ENCODE measurements at places on chromosomes 6 and 20.

- DNase-seq: no peak
Observed at GRCh38 chr6:161272635-161273273, 1.1 kb downstream of the AGPAT4 start.

DNA sequence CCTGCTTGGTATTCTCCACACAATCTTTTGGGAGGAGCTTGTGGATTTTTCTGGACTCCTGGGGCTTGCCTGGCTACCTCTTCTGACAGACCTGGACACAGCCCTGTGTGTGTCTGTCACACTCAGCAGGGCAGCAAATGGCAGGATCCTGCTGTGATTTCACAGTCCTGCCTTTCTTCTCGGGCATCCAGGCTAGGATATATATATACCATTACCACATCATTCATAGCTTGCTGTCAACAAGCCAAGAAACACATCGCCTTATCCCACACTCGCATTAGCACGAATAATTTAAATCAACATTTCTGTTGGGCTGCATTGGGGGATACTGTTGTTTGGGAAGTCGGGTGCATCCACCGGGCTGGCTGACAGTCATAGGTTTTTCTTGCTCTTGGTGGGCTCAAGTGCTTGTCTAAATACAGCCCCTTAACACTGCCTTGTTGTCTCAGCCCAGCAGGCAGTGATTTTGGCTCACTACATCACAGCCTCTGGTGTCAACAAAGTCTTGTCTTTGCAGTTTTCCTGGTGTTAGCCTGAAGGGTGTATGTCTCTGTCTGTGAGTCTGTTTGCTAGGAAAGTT is 154.9 kb upstream of the FERMT1 start:
- DNase-seq: no peak

GRCh38 chr6:109340811-109341210 is 41.5 kb downstream of the CD164 start:
- DNase-seq: no peak

- no peak for DNase-seq
Observed at GRCh38 chr6:21987501-21987957, 309.3 kb downstream of the PRL start.

GRCh38 chr20:35150846-35151579 is 3.9 kb upstream of the EDEM2 start:
- DNase-seq: no peak

DNA sequence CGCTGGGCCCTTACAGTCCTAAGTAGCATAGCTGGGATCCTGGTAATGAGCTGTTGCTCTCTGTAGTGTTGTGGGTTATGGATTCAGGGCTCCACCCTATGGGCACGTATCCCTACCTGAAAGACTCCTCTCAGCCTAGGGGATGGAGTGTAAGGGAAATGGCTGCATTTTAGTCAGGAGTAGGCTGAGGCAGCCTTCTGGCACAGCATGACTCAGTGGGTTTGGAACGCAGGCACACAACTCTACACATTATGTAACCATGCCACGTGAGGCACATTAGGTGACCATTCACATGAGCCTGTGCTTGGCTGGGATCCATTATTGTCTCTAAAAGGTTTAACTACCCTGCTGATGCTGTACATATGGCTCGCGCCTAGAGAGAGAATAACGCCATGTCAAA is 27.8 kb downstream of the HDDC2 start:
- DNase-seq: no peak

DNA sequence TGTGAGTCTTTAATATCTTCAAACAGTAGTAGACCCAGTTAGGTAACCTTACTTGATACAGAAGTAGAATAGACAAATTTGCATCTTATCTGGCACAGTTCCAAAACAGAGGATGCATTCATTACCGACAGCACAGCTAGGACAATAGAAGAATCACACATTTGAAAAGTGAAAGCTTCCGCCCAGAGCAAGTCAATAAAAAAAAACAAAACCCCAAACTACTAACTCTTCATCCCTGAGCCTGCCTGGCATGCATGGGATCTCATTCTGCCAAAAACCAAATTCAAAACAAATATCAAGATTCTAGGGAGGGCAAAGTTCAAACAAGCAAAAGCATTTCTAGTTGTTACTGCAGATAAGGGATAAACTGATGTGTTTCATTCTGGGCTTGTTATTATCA is 235.4 kb downstream of the BTBD9 start:
- no peak for DNase-seq

GRCh38 chr6:139713424-139713823 is 339.0 kb upstream of the CITED2 start:
- DNase-seq: no peak

DNA sequence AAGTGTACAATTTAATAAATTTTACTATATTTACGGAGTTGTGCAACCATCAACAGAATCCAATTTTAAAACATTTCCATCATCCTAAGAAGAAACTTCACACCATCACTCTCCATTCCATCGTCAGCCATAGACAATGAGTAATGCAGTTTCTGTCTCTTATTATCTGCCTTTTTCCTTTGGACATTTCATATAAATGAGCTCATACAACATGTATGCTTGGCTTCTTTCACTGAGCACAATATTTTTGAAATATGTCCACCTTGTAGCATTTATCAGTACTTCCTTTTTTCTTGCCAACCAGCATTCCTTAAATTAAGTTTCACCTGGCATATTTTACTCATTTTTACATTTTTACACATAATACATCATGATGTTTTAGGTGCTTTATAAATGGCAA is 22.7 kb upstream of the HIVEP1 start:
- no peak for DNase-seq

GRCh38 chr6:100167585-100167984 is 173.6 kb upstream of the MCHR2 start:
- no peak for DNase-seq

DNA sequence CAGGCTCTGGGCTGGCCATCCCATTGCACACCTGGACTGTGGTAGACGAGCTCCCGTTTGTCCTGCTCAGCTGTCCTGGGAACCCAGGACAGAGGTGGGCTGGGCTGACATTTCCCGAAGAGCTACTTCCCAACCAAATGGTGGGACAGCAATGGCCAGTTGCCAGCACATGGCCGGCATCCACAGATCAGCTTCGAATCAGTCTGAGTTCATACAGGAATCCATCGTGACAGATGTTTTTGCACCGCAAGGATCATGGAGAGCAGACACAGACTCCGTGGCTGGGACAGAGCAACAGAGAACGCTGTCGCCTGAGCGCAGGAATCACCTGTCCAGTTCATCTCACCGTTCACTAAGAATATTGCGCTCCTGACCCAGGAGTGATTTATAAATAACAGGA is 198.5 kb downstream of the TTLL2 start:
- no peak for DNase-seq

DNA sequence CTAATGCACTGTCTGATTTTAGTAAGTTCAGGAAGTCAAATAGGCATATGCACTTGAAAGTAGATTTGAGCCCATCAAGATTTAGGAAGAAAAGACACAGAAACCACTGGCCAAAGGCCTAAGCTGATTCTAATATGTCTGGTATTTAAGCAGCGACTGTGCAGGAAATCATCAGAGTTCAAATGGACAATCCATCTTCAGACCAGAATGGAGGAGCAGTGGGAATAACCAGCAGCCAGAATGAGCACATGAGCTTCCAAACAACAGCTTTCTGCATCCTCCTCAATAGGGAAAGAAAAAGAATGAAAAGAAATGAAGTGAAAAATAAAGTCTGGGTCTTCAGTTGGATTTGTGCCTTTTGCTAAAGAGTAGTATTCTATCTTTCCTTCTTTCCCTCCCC is 50.6 kb downstream of the SOD2 start:
- DNase-seq: no peak

DNA sequence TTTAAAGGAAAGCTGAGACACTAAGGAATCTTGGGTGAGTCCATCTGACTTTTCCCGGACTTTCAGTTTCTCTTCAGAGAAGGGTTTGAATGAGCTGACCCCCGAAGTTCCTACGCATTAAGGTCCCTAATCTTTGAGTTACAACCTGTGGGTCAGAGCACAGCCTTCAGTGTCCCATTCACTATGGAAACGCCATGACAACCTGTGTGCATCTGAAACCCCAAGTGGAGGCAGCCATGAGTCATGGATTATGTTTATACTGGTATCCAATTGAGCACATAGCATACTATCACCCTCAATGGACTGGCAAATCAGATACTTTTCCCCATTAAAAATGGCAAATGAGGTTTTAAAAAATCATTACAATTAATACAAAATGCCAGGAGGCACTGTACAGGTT is 11.4 kb downstream of the MYLK4 start:
- DNase-seq: no peak

DNA sequence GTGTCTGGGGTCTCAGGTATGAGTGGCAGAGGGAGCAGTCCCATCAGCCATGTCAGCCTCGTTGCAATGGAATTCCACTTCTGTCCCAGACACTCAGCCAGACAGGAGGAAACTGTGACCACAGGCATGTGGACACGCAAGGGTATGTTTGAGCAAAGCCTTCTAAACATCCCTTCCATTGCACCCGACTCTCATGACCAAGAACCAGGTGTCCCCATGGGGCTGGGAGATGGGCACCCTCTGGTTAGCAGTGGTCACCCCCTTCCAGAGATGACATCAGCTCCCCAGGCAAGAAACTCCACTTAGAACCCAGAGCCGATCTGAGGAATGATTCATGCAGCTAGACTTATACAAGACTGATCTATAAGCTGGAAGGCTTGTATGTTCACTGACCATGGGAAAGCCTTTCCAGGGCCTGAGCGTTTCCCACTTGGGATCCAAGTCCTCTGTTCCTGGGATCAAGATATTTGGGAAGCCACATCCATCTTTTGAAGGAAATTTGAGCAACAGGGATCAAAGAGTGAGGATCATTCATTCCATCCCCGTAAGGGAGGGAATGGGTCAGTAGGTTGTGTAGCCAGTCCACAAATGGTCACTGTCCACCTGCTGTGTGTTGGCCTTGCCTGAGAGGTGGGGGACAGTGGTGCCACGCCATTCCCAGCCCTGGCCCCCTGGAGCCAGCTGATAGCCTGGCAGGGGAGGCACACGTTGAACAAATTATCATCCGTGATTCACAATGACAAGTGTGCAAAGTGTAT is 3.9 kb upstream of the MRGBP start:
- DNase-seq: no peak

- DNase-seq: no peak
Observed at GRCh38 chr6:90101403-90101802, 195.2 kb downstream of the BACH2 start.

DNA sequence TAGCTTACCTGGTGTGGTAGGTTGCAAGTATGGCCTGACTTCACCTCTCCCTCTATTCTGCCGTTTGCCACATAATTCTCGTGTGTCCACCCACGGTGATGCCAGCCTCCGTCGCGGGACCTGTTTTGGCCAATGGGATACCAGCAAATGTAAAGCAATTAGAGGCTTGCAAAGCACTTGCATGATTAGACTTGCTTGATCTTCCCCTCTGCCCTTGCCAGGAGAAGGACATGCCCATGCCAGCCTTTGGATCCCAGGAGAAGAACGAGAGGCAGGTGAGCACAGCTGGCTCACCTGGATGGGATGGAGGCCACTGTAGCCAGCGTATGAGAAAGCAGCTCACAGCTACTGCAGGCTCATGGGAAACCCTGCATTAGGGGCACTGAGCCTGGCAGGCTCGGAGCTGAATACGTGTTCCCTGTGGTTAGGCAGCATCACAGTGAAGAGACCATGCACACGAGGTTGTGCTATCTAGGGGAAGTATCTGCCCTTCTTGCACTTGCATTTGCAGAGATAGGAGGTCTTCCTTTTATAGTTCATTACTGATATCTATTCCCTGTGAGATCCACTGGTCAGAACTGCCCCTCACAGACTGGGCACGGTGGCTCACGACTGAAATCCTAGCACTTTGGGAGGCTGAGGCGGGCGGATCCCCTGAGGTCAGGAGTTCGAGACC is 62.4 kb downstream of the TMEM242 start:
- no peak for DNase-seq

GRCh38 chr6:52666523-52666922 is 4.4 kb upstream of the TMEM14A start:
- no peak for DNase-seq

DNA sequence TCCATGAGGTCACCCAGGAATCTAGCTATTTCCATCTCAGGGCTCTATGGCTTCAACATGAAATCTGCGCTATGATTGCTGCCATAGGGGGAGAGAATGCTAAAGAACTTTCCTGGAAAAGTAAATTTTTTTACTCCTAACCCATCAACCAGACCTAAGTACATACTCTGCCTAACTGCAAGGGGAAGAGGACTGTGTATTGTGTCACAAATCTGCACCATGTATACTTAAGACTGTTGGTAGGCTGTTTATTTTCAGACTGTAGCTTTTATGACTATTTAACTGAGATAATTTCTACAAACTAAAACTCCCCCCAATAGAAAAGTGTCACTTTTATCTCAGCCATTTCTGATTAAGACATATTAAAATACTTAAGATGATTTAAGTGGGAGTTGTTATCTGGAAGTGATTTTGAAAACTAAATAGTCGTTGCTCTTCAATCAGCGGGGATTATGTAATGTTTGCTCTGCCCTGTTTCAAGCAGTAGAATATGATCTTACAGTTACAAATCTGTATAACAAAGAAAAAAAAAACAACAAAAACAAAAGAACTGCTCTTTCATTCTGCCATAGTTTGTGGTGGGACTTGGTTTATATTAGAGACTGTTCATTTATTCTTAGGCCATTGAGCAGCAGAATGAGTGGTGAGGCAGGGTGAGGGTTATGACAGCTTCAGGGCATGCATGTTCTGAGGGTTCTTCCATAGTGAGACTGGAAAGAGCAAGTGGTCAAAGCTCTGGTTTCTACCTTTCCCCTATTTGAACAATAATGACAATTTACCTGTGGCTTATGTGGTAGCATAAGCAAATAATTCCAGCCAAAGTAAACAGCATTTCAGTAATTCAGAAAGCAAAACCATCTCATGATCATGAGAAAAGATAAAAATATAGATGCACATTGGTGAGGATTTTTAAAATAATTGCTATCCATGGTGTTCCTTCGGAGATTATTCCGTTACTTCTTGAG is 126.3 kb upstream of the CEP162 start:
- DNase-seq: no peak

DNA sequence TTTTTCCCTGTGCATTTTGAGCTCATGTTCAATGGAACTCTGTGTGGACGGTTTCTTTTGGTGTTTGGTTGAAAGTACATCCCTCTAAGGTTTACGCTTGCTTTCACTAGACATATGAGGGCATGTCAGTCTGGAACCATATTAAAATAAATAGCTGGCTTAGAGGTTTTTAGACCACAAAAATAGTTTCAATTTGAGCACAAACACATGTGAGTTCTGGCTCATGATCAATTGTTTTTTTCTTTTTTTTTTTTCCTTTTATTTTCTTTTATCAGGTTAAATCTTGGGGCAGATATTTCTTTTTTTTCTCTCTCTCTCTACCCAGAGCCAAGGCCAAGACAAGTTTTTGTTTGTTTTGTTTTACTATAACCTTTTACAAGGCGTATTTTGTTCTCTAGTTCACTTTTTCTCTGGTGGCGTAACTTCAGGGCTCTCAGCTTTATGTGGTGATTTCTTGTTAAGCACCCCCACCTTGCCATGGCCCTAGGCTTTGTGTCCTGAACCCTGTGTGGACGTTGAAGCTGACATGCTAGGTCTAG is 92.9 kb downstream of the SHLD1 start:
- no peak for DNase-seq
